PC-3 (cell line): ENCODE measurements at places on chromosomes 11 and 22. TPM values are rescaled to one million over a fixed set of nuclear protein-coding genes. Genes with fewer than 3 reads are reported as not detected.

DNA sequence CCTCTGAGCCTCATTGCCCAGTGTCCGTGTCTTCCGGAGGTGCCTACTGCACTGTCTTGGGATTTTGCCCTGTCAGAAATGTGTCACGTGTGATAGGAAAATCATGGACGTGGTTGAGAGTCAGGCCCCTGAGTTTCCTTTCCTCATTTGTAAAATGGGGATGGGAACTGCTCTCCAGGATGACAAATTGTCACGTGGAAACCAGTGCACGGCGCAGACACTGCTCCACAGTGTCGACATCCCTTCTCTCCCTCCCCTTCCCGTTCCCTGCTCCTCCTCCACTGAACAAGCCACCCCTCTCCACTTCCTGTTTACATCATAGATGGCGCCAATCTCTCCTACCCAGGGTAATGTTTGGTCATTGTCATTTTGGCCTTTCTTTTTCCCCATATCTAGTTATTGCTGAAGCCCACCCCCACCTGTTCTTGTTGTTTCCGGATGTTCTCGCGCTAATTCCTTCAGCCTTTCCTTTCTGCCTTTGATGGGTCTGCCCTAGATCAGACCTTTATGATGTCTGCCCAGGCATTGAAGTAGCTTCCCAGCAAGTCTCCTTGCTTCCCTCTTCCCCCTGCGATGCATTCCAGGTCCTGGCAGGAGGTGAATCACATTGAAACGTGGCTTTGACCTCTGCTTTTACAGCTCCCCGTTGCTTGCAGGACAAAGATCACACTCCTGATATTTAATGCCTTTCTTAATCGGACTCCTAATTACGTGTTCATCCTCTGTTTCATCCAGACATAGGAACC lies 91.8 kb downstream of the TBC1D22A start:
- DNase-seq, result no peak

Gene TEX12
- 0.69 TPM in 1 of 2 replicates, not detected in the other for total RNA-seq

- peak; percentile 33 for DNase-seq
These were observed 904.5 kb upstream of the API5 start for GRCh38 chr11:42407341-42407740.

DNA sequence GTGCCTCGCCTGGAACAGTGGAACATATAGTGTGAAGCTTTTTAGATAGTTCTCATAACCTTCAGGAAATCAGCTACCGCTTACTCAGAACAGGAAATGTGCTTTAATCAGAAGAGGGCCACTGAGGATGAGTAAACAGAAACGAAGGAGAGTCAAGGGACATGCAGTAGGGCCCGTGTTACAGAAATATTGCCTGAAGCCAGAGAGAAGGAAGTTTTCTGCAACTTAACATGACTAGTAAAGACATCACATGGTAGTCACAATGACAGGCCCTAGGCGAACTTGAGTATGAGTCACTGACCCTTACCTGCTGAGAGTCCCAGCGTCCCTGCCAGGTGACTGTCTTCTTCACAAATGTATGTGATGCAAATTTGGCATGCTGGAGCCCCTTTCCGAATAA lies 39.4 kb downstream of the CARD18 start:
- peak; percentile 80 for DNase-seq

DNA sequence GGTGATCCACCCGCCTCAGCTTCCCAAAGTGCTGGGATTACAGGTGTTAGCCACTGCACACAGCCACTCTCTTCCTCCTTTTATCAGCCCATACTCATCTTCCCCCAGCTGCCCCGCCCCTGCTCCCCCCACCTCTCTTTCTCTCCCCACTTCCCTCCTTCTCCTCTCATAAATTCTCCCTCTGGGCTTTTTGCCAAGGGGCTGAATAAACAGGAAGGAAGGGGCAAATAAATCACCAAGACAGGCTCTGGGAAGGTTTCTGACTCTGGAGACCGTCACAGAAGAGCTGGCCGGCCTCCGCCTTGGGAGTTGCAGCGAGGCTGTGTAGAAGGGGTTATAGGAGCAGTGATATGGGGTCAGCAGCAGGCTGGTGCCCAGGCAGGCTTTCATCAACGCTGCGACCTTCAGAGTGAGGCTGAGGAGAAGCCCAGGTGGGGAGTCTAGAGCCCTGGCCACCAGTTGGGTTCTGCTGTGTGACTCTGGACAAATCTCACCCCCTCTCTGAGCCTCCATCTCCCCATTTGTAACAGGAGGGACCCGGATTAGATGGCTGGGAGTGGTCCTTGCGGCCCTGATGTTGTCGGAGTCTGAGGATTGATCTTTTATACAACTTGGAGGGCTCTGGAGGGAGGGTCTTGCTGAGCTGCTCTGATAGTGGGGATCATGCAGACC lies 62.6 kb upstream of the RASD2 start:
- peak; percentile 96 for DNase-seq

Gene PLEKHA7
- 18.4 and 20.7 TPM in 2 replicates for total RNA-seq

DNA sequence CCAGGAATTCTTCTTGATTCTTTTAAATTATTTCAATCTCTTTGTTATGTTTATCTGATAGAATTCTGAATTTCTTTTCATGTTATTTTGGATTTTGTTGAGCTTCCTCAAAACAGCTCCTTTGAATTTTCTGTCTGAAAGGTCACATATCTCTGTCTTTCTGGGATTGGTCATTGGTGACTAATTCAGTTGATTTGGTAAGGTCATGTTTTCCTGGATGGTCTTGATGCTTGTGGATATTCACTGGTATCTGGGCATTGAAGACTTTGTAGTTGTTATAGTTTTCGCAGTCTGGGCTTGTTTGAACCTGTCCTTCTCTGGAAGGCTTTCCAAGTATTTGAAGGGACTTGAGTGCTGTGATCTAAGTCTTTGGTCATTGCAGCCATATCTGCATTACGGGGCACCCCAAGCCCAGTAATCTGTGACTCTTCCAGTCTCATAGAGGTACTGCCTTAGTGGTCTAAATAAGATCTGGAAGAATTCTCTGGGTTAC lies 18.9 kb upstream of the INSC start:
- DNase-seq, result no peak

GRCh38 chr22:30104501-30105156 lies 24.4 kb downstream of the HORMAD2 start:
- peak; percentile 12 for DNase-seq

DNA sequence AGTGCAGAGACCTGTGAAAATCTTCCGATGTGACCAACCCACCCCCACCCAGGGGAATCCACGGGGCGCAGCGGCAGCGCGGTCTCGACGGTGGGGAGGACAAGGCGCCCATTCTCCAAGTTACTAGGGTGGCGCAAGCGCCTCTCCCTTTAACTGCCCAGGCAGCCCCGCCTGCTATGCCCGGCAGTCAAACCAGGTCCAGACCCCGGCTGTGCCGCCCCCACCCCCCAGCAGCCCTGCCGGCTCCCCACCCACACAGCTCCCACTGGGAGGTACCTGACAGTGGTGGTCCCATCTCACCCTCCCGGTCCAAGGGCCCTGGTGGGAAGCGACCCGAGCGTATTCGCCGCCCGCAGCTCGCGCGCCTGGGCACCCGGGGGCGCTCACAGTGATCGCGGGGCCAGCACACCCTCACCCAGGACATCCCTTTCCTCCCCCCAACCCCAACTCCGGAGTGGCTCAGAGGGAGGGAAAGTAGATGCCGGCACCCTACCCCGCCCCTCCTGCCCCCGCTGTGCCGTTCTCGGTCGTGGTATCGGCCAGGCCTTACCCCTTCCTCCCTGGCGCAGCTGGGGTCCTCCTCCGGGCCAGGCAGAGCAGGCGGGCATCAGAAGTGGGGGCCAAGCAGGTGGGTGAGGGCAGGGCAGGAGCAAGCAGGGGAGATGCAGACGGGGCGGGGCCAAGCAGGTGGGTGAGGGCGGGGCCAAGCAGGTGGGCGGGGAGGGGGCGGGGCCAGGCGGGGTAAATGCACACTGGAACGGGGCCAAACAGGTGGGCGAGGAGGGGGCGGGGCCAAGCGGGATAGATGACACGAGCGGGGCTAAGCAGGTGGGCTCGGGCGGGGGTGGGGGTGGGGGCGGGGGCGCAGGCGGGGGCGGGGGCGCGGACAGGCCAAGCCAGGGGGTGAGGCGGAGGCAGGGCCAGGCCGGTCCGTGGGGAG lies at the start of gene TRPM5:
Gene TRPM5, minus strand, starts transcription at position 634 of the 940 bp plus-strand sequence. CDS start 21,478 bp downstream, outside the sequence.
- no peak for DNase-seq

Gene SLC5A1
- 0.12 TPM in 1 of 2 replicates, not detected in the other for total RNA-seq

Gene OTOG
- total RNA-seq, result not detected in 2 replicates

DNA sequence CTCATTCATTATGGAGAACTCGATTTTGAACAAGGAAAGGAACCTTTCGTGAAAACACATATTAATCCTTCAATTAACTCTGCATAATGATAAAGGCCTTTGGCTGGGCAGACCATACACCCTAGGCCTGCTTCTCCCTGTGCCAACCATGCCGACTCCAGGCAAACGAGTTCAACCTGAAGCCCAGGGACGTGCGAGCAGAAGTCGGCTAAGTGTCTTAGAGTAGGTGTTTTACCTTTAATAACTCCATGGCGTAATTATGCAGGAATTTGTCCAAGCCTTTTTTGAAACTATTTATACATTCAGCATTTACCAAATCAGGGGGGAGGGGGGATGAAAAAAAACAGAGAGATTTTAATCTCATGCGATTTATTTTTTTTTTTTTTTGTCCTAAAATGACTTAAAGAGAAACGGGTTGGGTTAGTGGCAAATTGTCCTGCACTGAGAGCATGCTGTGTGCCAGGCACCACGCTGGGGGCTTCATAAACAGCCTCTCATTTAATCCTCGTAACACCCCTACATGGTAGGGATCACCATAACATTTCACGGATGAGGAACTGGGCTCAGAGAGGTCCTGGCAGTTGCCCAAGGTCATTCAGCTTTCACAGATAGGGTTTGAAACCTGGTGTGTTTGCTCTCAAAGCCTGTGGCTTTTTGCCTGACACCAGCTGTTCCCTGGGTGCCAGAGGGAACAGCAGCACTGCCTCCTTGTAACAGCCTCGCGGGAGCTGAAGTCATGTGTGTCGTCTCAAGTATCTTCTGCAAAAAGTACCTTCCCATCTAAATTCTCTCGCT lies 423.9 kb downstream of the MN1 start:
- DNase-seq, result no peak

Gene C11orf87
- total RNA-seq, result not detected in 2 replicates

Gene GAL3ST3
- not detected in 2 replicates for total RNA-seq

GRCh38 chr22:30744224-30744623 lies 49.5 kb downstream of the OSBP2 start:
- DNase-seq, result no peak

- no peak for DNase-seq
These were observed 42.5 kb downstream of the SOX6 start for GRCh38 chr11:16313846-16314245.

GRCh38 chr22:31621507-31622124 lies 40.4 kb downstream of the PISD start:
- no peak for DNase-seq
